Stimulated activated CD4-positive, alpha-beta T cell treated with anti-CD3 and anti-CD28 coated beads, Interleukin-2, amount 100 ng/mL, for 24 hours (primary cell): ENCODE measurements at places on chromosomes 3 and 15.

GRCh38 chr15:74642348-74642733 is 26.7 kb downstream of the CLK3 start:
- DNase-seq = no peak

GRCh38 chr3:10911350-10912002 is 81.1 kb upstream of the SLC6A1 start:
- DNase-seq = no peak

DNA sequence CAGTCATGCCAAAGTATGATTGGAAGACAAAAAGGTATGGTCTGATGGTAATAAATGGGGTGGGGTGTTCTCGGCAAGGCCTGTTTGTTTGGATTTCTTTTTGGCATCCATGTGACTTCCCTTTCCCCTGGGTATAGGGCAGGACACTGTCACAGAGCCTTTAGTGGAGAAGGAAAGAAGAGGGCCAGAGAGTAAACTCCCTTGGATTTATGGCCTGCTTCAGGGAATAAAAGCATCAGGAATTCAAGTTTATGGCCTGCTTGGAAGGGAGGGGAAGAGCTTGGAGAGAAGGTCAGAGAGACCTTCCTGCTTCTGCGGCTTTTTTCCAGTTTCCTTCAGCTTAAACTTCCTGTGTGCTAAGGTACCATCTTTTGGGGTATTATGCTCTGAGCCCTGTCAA is 179.4 kb upstream of the ADAMTS9 start:
- no peak for DNase-seq

- DNase-seq = no peak
Observed at GRCh38 chr3:161838021-161838420, 341.4 kb downstream of the OTOL1 start.

DNA sequence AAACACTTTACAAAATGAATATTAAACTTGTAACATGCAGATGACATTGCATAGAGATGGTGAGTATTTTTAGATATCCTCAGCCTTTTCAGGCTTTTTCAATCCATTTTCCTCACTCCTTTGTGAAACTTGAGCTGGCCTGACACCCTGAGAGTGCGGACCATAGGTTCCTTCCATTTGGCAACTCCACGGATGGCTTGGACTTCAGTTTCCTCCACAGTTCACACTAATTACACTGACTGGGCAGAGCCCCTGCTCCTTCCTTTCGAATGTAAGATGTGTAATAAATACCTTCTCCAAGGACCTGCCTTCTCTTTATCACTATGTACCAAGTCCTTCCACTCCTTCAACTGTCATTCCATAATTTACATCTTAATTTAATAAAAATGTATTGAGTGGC is 141.7 kb upstream of the LRIG1 start:
- DNase-seq = no peak

- DNase-seq = no peak
Observed at GRCh38 chr3:134892326-134892725, 97.3 kb downstream of the EPHB1 start.

- DNase-seq = no peak
Observed at GRCh38 chr3:195035345-195036202, 235.4 kb downstream of the XXYLT1 start.

DNA sequence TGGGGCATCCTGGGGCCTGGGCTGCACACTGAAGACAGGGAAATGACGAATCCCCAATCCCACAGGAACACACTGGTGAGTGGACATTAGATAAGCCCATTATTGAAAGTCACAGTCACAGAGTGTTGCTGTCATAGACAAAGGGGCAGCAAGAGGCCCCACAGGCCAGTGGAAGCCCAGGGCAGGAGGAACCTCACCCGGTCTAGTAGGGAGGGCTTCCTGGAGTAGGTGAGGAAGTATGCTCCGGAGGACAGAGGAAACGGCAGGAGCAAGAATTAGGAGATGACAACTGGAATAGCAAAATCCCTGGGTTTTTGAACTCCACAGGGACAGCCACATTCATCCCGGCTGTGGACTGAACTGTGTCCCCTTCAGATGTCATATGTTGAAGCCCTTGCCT is 101.2 kb downstream of the TPRA1 start:
- DNase-seq = no peak

GRCh38 chr3:123140550-123140949 is 61.2 kb upstream of the SEC22A start:
- DNase-seq = no peak

GRCh38 chr3:139937674-139938279 is 2.8 kb downstream of the CLSTN2 start:
- DNase-seq = peak; percentile 30

- DNase-seq = no peak
Observed at GRCh38 chr3:31184261-31185061, 290.0 kb upstream of the GADL1 start.

- DNase-seq = no peak
Observed at GRCh38 chr3:154701055-154701454, 271.1 kb upstream of the GPR149 start.

- no peak for DNase-seq
Observed at GRCh38 chr3:184368586-184369183, 7.2 kb downstream of the POLR2H start.

GRCh38 chr3:171380711-171381425 is 79.3 kb downstream of the TNIK start:
- DNase-seq = no peak

DNA sequence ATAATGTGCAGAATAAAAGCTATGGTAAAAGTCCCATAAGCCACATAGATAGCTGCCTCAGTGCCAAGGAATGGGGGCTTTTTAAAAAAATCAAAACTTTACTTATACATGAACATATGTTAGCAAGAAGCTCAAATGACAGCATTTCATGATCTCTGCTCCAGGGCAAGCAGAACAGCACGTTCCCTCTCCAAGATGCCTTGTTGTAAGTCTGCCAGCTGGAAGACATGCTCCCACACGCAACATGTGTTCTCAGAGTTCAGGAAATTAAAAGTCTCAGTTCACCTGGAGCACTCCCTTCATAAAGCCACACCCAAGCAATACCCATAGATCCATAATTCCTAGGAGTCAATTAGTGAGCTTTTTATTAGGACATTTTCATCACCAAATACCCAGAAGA is 52.2 kb downstream of the ABI3BP start:
- no peak for DNase-seq

DNA sequence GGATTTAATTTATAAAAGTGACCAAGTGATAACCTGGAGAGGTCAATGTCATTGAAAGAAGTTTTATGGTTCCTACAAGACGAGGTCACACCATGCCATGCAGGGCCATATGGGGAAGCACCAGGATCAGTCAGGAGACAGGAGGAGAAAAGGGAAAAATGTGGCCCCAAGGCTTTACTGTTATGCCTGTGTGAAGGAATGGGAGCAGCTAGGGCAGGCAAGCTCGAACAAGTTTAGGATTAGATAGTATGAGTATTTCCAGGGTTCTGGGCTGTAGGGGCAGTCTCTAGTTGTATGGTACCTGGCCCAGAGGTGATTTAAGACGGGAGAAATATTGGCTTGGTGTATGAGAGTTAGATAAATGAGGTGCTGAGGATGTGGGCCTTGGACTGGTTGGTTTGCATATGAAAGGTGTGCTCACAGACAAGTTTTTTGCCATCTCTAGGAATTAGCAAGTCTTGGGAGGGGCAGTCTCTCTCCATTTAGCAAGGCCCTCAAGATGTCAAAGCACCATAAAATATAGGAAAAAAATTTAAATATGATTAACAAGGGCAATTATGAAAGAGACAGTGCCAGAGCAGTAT is 36.3 kb upstream of the DCLK3 start:
- no peak for DNase-seq

- no peak for DNase-seq
Observed at GRCh38 chr15:78509726-78510312, 2.4 kb downstream of the HYKK start.

DNA sequence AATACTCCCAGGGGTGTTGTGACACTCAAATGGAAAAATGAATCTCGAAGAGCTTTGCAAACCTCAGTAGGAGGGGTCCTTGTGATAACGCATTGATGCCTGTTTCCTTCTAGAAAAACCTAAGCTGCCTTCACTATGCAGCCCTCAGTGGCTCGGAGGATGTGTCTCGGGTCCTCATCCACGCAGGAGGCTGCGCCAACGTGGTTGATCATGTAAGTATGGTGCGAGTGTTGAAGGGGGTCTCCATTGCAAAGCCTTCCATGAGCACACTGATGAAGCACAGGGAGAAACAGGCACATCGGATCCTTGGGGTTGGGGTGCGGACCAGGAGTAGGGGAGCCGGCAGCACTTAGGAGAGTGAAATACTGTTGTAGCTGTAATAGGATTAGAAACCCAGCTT is 22.3 kb downstream of the ANKDD1A start:
- DNase-seq = no peak

DNA sequence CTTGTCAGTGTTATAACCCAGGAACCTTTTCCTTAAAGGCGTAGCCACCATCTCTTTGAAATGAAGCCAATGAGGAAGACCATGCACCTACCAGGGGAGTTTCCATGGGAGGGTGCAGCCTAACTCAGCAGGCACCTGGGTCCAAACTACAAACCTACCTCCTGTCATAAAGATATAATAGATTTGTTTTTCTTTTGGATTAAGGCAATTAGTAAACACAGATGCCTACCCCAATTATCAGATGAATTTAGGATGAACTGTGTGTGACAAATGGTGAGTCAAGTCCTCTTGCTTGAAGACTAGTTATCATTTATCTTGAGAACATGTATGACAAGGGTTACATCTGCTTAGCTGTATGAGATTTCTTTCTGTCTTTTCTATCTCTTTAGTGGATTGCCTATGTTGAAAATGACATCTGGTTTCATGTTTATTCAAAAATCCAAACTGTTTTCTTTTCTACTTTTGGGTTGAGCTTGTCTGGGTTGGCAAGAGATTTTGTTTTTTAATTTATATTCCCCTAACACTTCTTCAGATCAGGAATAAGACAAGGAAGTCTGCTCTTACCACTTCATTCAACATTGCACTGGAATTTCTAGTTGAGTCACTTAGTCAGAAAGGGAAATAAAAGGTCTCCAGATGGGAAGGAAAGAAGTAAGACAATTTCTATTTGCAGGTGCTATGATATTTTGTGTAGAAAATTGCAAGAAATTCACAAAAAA is 149.9 kb downstream of the NEK10 start:
- no peak for DNase-seq

DNA sequence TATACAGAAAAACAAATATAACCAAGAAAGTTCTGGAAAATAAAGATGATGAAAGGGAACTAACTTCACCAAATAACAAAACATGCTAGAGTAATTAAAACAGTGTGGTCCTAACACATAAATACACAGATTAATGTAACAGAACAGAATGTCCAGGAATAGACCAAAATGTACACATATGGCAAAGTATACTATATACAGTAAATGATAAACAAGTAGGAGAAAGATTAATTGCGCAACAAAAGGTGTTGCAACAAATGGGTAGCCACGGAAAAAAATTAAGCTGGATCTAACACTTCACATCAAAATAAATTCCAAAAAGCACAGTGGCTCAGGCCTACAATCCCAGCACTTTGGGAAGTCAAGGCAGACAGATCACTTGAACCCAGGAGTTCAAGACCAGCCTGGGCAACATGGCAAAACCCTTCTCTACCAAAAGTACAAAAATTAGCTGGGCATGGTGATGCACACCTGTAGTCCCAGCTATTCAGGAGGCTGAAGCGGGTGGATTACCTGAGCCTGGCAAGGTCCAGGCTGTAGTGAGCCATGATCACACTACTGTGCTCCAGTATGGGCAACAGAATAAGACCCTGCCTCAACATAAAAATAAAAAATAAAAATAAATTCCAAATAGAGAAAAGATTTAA is 19.8 kb downstream of the SCAP start:
- no peak for DNase-seq

DNA sequence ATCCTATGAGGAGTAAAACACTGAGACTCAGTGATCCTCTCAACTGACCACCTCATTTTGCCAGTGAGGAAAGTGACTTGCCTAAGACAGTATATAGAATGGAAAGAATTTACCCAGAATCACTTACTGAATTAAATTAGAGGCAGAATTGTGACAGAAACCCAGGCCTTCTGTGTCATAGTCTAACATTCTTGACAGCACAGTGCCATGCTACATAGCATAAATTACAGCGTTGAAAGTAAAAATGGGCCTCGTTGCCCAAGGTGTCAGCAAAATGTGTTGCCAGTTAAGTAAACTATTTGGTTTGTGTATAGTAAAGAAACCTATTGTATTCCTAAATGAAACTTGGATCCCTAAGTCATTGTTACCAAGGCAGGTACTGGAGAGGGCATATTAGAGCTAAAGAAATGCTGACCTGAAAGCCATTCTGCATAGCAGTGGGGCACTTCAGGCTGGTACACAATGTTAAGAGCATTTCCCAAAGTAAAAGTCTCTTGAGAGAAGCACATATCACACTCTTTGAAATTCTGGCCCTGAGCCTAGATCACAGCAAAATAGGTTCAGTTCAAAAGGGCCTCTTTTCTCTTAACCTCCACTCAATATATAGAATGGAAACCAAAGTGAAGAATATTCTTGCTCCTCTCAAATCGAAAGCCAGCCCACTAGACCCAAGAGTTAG is 53.8 kb downstream of the HMG20A start:
- no peak for DNase-seq

DNA sequence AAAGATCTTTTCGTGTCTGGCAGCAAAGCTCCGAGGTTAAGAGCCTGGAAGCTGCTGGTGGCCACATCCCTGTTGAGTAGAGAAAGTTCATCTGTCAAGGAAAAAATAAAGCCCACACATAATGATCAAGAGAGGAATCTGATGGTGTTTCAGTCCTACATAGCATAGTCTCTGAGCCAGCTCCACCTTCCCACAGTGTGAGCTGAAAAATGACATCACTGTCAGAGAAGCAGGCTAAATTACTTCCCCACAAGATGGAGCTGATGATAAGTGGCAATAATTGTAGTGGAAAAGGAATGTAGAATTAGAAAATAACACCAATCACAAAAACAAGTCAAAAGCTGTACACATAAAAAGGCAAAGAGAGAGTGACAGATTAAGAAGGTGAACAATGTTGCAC is 84.5 kb downstream of the AQP9 start:
- no peak for DNase-seq

- peak; percentile 62 for DNase-seq
Observed at GRCh38 chr15:48928877-48929538, 34.7 kb downstream of the SHC4 start.

DNA sequence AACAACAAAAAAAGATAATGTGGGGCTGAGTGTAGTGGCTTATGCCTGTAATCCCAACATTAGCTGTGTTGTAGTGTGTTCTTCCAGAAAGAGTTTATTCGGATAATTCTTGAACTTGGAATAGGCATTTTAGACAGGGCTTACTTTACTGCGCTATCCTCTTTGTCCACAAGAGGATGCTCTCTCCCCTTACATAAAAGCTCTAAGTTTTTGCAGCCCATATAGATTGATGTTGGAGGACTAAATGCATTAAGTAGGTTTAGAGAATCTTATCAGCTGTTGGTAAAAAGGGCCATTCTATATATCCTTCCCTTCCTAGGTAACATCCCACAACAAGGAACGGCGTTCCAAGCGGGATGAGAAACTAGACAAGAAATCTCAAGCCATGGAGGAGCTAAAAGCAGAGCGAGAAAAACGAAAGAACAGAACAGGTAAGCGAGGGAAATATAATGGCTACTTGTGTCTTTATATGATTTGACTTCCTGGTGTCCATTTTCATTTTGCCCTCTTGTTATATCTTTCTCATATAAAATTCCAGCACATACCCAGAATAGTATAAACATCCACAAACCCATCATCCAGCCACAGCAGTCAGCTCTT is 27.8 kb upstream of the ITPKA start:
- peak; percentile 33 for DNase-seq
